IPS DF 6.9 (cell line): ENCODE measurements at places on chromosomes 1 and 21.

- peak; percentile 71 for DNase-seq
Measured at GRCh38 chr1:46735708-46736324, 16.9 kb upstream of the EFCAB14 start.

DNA sequence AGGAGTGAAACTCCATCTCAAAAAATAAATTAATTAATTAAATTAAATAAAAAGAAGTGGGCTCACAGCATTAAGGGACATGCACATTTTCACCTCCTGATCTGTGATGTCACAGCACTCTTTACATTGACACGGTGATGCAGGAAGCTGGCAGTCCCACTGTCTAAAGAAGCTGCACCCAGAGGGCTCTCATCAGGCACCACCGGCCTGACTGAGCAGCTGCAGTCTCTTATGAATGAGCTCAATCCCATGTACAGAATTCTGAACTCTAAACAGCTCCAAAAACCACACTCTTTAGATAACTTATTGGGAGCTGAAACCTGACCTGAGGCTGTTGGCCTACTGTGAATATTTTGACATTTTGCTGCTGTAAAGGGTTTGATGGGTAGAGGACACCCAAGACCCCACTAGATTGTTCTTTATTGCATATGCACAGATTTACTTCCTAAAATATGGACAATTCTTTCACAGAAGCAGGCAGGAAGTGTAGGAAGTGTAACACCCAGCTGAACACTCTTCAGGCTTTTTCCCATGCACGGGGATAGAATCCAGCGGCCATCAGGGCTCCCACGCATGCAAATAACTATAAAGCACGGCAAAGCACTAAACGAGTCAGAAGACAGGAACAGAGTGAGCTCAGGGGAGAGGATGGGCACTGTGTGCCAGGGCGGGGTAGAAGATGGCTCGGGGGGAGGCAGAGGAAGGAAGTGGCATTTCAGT is 46.2 kb downstream of the L1TD1 start:
- DNase-seq: no peak

- DNase-seq: no peak
Measured at GRCh38 chr1:21280011-21280471, 10.2 kb downstream of the ECE1 start.

- DNase-seq: no peak
Measured at GRCh38 chr1:201487742-201488141, 18.8 kb upstream of the PHLDA3 start.

- no peak for DNase-seq
Measured at GRCh38 chr1:227127891-227128290, 187.8 kb downstream of the COQ8A start.

- no peak for DNase-seq
Measured at GRCh38 chr1:31239653-31240241, at the start of gene NKAIN1. Gene NKAIN1, minus strand, starts transcription at chr1:31239887. Its CDS starts 340 bp downstream, at chr1:31239547.

DNA sequence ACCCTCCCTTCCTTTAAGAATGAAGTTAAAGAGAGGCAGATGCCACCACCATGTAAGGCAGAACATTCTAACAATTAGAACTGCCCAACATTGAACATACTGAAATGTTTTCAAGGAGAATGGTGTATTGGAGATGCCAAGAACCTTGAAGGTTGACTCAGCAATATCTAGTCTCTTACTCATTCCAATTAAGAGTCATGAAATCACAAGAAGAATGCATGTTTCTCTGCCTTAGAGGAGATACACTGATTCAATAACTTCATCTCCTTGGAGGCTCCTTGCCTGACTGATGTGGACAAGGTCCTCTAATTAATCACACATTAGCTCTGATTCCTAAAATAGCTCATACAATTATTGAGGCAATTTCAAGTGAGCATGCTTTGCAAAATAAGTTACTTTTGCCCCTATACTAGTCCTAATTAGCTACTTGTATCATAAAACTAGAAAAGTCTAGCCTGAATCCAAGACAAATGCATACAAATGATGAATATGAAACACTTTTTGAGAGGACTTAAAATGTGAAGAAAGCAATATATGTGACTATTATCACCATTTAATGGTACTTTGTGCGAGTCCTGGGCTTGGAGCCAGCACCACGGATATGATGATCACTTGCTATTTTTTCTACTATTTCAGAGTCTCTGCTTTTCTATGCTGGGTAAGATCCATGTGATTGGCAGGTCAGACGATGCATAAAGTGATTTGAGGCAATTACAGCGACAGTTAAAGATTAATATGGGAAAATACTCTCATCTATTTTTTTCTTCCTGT is 114.5 kb downstream of the DSCAM start:
- no peak for DNase-seq

DNA sequence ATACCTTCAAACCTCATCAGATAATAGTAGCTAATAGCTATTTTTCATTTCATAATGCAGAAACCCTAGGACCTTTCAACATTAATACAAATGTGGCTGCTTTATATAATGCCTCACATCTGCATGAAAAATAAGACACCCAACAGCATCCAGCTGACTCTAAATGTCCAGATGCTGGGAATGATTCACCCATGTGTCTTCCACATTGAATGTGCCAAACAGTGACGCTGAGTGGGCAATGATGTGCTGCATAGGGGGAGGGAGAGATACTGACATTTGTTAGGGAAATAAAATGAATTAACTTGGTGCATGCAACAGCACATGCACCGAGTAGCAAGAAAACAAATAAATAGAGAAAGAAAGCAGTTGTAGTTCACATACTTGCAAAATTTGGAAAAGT is 199.3 kb downstream of the DSCAM start:
- DNase-seq: no peak

DNA sequence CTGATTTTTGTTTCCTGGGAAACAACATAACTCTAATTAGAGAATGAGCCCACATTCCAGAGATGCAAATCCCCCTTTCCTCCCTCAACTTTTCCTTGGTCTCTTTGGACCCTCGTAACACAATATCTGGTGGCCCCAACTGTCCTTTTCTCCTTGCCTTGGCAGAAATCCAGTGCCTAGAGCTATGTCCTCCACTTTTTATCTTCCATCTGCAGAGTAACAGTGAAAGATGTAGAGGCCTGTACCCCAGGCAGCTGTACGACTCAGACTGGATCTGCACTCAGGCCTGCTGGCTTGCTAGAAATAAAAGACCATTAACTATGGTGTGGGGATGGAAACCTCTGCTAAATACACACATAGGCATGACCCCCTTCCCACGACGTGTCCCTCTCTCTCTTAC is 72.0 kb downstream of the WARS2 start:
- DNase-seq: no peak
